ENCODE measurements at places on chromosomes 16 and 17.
A peak's percentile ranks its signal among the peaks of the same experiment; 100 is the strongest.

DNA sequence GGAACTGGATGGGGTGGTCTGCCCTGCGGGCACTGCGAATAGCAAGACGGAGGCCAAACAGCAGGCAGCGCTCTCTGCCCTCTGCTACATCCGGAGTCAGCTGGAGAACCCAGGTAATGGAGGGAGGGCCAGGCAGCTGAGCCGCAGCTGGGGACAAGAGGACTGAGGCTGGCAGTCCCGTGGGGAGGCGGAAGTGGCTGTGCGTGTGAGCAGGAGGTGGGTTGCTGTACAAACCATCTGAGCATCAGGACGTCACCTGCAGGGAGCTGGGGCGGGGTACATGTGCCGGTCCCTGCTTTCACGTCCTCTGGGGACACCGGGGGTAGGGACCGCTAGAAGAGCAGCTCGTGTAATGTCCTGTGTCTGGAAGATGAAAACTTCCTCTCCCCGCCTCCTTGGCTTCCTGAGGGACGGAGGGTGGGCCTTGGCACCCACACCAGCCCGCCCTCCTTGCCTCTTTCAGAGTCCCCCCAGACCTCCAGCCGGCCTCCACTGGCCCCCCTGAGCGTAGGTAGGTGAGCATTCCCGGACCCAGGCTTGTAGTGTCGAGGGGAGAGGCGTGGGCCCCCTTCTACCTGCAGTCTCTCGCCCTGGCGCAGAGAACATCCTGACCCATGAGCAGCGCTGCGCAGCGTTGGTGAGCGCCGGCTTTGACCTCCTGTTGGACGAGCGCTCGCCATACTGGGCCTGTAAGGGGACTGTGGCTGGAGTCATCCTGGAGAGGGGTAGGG, 3.7 kb downstream of the ADAD2 start:
- peak; percentile 38 for DNase-seq

DNA sequence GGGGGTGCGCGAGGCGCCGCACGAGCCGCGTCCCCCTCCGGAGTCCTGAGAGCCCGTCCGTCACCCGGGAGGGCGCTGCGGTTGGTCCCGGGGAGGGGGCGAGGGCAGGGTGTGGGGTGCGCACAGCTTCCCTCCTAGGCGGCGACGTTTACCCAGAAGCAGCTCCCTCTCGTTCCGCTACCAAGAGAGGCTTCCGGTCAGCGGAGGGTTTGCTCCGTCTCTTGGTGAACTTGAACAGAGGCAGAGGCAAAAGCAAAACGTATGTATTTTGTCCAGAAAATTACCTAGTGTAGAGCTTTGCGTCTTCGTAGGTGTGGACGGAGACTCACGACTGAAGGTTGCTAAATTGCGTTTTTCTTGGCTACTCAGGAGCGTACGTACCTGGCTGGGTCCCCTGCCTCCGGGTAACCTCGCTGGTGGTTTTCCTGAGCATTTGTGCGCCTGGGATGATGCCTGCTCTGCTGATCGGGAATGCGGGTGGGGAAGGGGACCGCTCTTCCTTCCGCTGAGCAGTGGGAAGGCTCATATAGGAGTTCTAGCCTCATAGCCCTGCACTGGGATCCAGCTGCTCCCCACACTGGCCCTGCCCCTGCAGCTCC, 833 bp downstream of the WSCD1 start:
- no peak for DNase-seq

DNA sequence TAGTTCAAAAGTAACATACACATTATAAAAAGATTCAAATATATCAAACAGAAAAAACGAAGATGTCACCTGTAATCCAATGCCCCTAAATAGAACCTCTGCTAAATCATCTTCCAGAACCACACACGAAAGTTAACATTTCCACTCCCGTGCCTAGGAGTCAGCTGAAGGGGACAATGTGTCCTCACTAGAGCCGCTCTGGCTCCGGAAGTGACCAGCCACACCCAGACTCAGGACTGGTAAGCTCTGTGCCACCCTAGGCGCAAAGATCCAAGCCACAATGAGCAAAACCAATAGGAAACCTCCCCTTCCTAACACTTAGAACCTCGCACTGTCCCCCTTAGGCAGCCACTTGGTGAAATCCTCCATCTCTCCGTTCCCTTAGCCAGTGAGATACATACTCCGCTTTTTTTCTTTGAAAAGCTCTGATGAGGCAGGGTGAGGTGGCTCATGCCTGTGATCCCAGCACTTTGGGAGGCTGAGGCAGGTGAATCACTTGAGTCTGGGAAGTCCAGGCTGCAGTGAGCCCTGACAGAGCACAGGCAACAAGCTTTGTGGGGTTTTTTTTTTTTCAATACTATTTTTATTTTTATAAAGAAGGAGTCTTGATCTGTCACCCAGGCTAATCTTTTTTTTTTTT, 11.8 kb downstream of the CTRB1 start:
- no peak for DNase-seq

DNA sequence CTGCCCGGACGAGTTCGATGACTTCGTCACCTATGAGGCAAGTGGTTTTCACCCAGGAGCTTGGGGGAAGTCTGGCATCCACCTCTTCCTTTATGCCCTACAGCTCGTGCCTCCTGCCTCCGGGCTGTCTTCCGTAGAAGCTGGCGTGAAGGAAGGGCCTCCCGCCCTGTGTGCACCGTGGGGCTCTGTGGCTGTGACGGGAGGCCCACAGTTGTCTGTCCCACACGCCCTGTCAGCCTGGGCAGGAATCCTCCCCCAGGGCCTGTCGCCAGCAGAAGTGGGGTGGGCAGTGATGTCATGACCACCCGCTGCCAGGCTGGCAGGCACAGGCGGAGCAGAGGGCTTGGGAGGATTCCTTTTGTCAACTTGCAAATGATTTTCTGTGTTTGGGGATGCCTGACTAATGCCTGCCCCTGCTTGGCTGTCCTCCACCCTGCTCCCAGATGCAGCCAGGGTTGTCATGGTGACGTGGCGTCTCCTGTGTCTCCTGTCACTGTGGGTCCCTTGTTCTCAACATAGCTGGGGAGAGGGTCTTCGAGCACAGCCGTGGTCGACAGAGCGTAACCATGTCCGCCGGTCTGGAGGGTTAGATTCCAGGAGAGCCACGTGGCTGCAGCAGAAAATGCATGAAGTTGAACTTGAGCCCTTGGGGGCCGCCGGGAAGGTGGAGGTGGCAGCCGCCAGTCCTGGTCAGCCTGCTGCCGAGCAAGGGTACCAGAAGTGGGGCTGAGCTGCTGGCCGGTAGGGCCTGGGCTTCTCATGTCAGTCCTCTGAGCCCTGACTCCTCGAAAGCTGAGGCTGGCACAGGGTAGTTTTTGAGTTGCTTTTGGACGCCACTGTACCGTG, 46.1 kb downstream of the RAB11FIP3 start:
- no peak for DNase-seq

- no peak for DNase-seq
These were observed 513.6 kb upstream of the CDH8 start for GRCh38 chr16:62549875-62550274.

GRCh38 chr17:44917456-44917855, 2.2 kb upstream of the GFAP start:
- DNase-seq, result no peak

DNA sequence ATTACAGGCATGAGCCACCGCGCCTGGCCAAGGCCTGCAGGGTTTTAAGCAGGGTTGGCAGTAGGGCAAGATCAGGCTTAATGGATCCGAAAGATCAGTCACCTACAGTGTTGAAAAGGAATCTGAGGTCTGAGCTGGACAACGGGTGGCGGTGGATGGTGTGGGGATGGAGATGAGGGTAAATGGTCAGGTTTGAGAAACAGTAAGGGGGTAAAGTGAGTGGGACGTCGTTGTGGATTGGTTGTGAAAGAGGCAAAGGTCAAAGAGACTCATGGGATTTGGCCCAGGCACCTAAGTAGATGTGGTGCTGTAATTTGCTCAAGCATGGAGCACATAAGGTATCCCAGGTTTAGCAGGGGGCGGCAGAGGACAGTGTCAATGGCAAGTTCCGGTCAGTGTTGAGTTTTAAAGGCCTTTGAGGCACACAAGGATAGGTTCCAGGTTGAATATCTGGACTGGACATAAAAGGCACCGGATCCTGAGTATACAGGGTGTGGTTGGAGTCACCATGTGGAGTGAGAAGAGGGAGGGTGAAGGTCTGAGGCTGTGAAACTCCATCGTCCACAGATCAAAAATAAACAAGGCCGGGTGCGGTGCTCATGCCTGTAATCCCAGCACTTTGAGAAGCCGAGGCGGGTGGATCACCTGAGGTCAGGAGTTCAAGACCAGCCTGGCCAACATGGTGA, 1.1 kb upstream of the SLC16A5 start:
- no peak for DNase-seq

DNA sequence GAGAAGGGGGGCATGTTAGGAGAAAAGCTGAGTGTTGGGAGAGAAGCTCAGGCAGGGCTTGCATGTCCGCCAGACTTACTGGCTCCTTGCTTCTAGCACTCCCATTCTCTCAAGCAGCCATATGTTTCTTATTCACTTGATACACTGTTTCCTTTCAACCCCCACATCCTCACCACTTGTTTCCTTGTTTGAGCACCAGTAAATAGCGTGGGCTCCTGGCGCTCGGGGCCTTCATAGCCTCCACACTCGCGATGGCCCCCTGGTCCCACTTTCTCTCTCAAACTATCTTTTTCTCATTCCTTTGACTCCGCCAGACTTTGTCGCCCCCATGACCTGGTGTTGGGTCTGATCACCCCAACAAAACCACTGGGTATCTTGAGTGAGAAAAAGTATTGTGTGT, 16.6 kb downstream of the ATP5PD start:
- DNase-seq, result no peak

- no peak for DNase-seq
These were observed 89.1 kb downstream of the TBC1D16 start for GRCh38 chr17:79946352-79947231.

DNA sequence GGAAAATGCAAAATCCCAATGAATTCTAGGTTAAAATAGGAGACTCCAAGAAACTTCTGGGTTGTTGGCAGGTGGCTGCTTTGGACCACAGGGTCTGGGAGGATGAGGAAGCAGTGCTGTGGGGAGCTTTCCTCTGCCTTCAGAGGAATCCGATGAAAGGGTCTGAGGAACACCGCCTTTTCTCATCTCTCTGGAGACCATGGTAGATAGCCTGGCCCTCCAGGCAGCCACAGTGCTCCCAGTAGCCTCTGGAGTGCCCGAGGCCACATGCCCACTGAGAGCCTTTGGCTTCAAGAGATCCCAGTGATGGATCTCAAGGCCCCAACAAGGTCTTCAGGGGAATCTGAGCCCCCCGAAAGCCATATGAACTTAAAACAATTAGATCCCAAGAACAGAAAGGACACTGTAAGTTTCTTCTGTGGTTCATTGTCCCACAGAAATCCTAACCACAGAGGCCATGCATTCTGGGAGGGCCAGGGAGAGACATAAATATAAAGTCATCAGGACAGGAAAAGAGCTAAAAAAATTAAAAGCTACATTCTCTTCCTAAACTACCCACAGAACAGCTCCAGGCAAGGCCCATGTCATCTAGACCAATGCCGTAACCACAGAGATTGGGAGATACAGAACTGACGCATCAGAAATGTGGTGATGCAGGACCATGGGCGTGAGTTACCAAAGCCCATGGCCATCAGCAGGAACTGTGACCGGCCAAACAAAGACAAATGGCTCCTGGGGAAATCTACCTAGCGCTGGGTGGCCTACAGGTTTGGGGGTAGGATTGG, 24.3 kb downstream of the TK2 start:
- DNase-seq, result no peak

GRCh38 chr16:52078716-52079655, 468.0 kb downstream of the TOX3 start:
- DNase-seq, result no peak

DNA sequence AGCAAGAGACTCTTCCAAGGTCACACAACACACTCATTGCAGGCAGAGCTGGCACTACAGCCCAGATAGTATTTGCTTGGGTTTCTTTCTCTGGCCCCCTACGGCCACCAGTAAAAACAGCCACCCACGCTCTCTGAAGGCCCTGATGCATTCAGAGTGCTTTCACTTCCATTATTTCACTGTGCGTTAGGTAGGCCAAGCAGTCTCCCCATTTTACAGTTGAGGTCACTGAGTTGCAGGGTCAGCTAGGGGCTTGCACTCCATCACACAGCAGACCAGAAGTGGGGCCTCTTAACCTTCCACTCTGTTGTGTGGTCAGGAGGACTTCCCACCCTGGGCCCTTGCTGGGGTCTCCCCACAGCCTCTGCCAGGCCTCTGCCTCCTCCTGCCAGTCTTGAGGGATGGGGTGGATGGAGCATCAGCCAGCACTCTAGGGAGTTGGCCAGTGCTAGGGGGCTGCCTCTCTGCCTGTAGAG, 2.5 kb downstream of the TBX21 start:
- no peak for DNase-seq

DNA sequence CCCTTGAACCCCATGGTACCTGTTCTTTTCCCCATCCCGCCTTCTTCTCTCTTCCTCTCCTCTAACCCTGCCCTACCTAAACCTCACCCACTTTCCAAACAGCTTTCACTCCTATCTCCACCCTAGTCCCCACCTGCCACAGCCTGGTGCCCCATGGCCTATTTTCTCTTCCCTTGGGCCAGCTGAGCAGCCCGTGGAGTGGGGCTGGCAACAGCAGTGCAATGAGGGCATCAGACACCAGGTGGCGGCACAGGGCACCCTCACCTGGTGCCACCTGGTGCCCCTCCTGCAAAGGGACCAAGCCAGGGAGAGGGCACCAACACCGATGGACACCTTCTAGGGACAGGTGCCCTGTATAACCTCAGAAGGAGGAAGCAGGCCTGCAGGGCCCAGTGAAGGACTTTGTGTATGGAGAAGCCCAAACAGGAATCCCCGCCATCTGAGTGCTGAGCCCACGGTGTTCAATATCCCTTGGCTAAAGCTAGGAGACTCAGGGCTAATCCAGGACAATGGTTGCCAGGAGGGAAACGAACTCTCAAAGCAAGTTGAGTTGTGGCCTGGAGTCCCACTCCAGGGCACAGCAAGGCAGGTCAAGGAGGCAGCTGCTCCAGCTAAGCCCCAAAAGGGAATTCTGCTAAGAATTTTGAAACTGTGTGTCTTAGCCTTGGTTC, 4.0 kb upstream of the ABCC3 start:
- peak; percentile 44 for DNase-seq

DNA sequence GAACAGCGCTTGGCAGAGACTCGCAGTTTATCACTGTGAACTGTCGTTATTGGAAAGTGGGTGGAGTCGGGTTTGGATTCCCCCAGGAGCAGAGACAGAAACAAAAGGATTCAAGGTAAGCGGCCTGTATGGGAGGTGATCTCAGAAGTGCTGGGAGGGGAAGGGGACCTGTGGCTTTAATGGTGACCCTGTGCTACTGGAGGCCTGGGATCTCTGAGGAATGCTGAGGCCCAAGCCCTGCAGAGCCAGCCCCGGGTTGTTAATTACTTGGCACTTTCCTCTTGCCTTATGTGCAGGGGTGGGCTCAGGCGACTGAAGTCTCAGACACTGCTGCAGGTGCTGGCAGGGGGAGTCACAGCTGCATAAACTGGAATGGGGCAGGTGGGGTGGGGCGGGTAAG, 27.4 kb downstream of the IRF8 start:
- DNase-seq, result no peak
